Heart left ventricle (tissue), 16 donors: ENCODE measurements at places on chromosomes 6 and 20.

DNA sequence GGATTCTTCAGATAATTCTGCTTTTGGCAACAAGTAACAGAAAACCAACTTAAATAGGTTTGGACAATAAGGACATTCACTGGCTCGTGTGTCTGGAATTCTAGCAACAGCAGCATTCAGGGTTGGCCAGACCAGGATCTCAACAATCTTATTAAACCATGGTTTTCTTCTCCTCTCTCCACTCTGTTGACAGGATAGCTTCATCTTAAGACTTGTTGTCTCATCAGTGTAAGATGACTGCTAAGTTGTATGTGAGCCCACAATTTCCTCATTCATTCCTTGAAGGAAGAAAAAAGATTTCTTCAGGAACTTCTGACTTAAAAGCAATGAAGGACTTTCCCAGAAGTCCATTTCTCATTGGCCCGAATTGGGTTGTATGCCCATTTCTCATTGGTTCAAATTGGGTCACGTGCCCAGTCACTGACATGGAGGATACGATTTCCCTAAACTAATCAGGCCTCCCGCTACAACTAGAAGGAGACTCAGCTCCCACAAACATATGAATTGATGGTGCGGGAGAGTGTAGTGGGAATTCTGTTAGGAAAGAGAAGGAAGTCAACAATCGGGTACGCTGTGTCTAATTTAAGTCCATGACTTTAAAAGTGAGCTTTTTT lies 83.7 kb downstream of the SLC22A3 start:
- no peak for DNase-seq

- DNase-seq: no peak
Measured at GRCh38 chr6:88870717-88871330, 92.6 kb downstream of the RNGTT start.

DNA sequence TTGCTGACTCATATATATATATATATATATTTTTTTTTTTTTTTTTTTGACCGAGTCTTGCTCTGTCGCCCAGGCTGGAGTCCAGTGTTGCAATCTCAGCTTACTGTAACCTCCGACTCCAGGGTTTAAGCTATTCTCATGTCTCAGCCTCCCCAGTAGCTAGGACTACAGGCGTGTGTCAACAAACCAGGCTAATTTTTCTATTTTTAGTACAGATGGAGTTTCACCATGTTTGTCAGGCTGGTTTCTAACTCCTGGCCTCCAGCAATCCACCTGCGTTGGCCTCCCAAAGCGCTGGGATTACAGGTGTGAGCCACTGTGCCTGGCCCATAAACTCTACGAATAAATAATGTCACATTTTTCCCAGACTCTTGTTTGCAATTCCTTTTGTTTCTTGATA lies 4.8 kb downstream of the LRP11 start:
- DNase-seq: no peak

GRCh38 chr20:18324596-18325089 lies 36.3 kb downstream of the ZNF133 start:
- no peak for DNase-seq

- no peak for DNase-seq
Measured at GRCh38 chr6:88296694-88297093, 130.5 kb upstream of the CNR1 start.

DNA sequence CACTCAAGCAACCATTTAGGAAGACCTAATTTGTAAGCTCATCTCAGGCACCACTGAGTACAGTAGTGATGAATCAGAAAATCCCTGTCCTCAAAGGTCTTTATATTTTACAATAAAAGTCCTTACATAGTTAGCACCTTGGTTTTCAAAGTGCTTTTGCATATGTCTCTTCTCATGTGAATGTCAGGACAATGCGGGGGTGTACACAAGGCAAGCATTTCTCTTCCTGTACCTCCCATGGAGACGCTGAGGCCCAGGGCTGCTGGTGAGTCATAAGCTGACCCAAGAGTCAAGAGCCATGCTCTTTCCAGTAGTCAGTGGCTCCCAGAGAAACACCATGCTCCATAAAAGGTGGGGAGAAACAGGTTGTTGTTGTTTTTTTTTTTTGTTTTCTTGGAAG lies 174.0 kb downstream of the GJA10 start:
- peak; percentile 26 for DNase-seq

GRCh38 chr6:45727228-45727627 lies 288.4 kb downstream of the CLIC5 start:
- peak; percentile 30 for DNase-seq

DNA sequence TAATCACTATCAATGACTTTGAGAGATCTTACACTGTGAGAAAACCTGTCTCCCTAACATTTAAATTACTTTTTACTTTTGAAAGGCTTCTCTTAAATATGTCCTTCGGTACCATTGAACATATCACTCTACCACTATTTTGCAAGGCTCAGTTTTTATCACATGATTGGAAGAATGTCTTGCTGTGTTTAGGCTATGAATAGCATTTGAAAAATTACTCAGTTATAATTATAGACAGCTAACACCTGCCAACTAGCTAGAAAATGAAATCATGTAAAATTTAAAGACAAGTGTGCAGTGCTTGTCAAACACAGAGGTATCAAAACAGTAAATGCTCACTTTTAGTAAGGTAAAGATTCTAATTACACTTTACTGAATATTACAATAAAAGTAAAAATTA lies 11.0 kb downstream of the SESN1 start:
- no peak for DNase-seq

GRCh38 chr20:6708010-6708409 lies 59.5 kb upstream of the BMP2 start:
- DNase-seq: peak; percentile 41

DNA sequence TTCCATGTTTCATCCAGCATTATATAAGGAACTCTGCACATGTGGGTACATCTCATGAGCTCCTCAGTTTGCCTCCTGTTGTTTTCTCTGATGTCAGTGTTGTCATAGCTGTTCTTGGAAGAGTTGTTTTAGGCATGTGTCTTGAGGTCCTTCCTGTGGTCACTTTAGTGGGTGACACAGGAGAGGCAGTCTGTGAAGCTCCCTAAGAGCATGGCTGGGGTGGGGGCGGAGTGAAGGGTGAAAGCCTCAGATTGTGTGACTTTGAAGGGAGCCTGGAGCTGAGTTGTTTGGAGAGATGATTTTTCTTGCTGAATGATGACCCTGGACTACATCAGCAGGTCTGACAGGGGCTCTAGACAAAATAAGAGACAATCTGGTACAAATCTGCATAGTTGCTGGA lies 37.7 kb downstream of the PPP1R14C start:
- no peak for DNase-seq

DNA sequence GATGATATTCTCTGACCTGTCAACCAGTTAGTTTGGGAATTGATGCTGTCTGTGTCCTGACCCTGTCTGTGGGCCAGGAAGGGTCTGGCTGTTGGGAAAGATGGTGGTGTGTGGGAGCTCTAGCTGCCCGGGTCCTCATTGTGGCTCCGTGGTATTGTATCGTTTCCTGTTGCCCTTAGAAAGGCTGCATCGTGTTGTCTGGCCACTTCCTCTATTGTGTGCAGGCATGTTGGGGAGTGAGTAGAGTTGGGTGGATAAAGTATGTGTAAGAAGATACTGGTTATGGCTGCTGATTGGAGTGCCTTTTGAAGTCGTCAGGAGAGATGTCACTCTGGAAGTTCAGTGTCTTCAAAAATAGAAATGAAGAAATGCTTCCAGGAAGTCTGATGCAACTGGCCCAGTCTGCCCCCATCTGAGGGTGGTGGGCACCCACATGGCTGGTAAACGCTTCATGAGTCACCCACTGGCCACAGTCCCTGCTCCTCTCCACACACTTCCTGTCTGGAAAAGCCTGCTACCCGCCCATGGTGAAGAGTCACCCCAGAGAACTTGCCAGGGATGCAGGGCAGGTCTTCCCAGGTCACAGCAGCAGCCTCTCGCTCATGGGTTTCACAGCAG lies 27.9 kb downstream of the PPARD start:
- peak; percentile 93 for DNase-seq

GRCh38 chr6:15512126-15512525 lies 150.7 kb downstream of the DTNBP1 start:
- DNase-seq: no peak

DNA sequence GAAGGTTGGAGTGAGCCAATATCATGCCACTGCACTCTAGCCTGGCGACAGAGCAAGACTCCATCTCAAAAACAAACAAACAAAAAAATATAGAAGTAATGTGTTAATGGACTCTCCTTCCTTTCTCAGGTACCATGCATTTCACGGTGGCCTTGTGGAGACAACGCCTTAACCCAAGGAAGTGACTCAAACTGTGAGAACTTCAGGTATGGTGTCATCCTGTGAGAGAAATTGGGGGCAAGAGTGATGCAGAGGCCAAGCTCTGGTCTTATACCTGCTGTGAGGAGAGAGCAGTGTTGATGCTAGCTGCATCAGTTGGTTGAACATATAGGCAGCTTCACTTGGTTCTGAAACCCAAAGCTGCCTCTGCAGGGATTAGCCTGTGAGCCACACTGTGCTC lies 6.2 kb downstream of the ITCH start:
- no peak for DNase-seq

DNA sequence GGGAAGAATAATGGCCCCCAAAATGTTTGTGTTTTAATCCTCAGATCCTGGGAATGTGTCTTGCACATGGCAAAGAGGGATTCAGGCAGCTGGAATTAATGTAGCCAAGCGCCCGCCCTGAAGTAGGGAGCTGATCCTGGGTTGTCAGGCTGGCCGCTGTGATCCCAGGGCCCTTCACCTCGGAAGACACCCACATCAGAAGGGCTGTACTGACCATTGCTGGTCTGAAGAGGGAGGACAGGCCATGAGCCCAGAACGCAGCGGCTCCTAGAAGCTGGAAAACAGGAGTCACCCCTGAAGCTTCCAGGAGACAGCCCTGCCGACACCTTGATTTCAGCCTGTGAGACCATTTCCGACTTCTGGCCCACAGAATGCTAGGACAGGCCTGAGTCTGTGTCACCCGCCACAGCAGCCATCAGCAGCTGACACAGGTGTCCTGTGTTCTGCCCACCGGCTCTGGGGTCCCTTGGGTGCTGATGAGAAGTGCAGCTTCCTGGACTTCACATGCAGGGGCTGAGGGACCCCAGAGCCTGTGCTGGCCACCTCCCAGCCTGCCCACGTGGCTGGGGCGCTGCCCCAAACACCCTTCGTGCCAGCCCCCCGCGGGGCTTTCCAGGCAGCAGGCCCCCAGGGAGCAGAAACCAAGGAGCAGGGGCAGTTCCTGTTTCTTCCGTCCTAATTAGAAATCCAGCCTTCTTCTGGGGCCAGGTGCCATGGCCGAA lies 86.3 kb downstream of the ERMARD start:
- peak; percentile 44 for DNase-seq

DNA sequence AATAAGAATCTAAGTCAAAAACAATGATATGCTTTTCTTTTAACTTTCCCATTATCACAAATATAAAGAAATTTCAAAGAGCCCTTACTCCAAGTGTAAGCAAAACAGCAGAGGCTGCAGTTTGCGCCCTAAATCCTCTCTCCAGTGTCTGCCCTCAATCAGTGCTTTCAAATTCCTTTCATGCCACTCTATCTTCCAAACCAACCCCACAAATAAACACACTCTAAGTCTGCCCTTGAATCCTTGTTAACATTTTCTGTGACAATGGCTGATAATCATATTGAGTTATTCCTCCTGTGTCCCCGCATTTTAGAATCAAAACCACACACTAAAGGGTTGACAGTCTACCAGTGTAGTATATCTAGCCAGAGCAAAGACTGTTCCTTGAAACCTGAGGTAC lies 317.9 kb upstream of the MARCKS start:
- DNase-seq: no peak

- no peak for DNase-seq
Measured at GRCh38 chr6:88983532-88983931, 20.1 kb upstream of the RNGTT start.

DNA sequence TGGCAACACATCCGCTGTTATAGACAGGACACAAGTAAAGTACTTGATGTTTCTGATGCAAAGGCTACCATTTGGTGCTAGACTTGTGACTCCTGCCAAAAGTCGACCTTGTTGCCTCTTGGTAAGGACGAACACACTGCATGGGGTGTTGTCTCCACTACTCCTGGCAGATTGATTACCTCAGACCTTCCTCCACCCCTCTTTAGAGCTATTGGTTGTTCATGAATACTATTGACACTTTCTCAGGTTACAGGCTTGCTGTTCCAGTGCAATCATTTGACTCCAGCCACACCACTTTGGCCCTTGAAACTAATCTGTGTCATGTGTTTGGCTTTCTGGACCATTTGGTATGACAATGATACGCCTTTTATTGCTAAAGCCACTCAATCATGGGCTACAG lies 62.3 kb downstream of the TRMT11 start:
- DNase-seq: no peak

- peak; percentile 74 for DNase-seq
Measured at GRCh38 chr6:43269273-43270007, 26.2 kb downstream of the TTBK1 start.

- DNase-seq: no peak
Measured at GRCh38 chr20:1898482-1899240, 3.5 kb downstream of the SIRPA start.

GRCh38 chr20:63317061-63317460 lies 24.1 kb downstream of the COL20A1 start:
- DNase-seq: no peak

DNA sequence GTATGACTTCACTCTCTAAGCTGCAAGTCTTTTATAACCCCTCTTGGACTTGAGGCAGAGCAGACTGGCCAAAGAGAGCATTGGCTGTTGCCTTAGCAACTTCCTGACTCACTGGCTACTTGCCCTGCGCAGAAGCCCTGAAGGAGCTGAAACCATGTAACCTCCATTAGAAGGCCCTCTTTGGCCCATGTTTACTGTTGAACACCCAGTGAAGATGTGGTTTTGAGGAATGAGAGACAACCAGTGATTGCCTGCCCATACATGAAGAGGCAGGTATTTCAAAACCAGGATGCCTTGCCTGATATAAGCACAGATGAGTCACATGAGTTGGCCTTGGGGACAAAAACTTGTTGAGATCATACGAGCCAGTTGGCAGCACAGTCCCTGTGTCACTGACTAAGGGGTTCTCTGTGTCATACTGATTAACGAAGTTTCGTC lies 182.5 kb downstream of the EDN1 start:
- DNase-seq: peak; percentile 53

DNA sequence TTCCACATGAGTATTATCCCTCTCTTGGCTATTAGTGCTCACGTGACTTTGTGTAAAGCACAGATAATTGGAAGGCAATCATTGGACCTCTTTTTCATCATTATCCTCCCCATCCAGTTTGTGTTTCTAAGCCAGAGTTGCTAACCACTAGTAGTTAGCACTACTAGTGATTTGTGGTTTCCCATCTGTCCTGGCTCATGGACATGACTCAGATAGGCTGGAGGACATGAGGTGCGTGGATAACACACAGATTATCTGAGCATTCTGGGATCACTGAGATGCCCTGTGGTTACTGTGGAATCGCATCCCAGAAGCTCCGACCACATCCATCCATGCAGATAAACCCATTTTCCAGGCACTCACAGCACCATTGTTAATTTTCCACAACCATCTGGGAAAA lies 123.8 kb upstream of the NAA20 start:
- DNase-seq: no peak
